Stimulated activated CD4-positive, alpha-beta T cell treated with anti-CD3 and anti-CD28 coated beads, Interleukin-15, amount 100 ng/mL, for 48 hours (primary cell): ENCODE measurements at places on chromosomes 6 and 20.

- DNase-seq: no peak
Observed at GRCh38 chr6:27816906-27817305, 95.3 kb downstream of the OR2B2 start.

DNA sequence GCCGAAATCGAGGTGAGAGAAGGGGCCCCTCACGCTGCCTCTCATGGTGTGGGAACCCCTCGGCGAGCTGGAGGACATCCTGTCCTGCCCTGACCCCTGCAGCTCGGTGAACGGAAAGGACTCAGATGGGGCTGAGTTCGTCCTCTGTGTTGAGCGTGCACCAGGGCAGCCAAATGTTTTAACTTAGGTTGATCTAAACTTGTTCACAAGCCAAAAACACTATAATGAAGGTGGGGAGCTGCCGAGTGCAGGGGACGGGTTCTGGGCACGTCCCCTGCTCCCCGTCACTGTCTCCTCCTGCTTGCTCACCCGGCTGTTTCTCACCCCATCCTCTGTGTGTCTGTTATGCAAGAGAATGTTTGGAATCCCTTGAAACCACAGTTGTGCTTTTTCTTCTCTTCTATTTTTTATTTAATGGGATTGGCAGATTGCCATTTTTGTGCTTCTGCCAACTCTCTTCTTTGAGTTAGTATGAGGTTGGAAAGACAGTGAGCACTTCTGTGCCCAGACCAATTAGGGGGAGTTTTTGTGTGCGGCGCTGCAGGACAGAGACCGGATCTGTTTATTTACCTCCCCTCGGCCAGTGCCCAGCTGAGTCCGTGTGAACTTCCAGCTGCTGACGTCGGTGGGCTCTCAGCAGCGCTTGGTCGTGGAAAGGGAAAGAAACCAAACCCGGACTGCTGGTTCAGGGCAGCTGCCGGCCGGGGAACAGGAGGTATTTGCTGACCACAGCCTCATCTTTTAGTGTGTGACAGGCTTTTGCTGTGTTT is 158.1 kb downstream of the DTNBP1 start:
- no peak for DNase-seq

DNA sequence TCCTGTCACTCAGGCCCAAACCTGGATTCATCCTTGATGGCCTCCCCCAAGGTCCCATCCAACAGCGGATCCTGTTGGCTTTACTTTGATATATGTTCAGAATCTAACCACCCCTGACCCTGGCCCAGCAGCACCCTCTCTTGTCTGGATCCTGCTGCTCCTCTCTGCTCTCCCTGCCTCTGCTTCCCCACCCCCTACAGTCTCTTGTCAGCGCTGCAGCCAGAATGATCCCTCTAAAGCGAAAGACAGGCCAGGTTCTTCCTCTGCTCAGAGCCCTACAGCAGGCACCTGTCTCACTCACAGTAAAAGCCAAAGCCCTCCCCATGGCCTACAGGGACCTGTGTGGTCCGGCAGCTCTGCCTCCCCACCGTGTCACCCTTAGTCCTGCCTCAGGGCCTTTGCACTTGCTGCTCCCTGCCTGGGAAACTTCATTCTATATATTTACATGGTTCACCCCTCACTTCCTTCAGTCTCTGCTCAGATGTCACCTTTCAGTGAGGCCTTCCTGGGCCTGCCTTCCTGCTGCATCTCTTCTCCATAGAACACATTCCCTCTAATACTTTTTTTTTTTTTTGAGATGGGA is 37.4 kb upstream of the KCNB1 start:
- no peak for DNase-seq

- no peak for DNase-seq
Observed at GRCh38 chr6:46378882-46379416, 112.3 kb downstream of the RCAN2 start.

- no peak for DNase-seq
Observed at GRCh38 chr6:12150812-12151432, 138.8 kb downstream of the HIVEP1 start.

DNA sequence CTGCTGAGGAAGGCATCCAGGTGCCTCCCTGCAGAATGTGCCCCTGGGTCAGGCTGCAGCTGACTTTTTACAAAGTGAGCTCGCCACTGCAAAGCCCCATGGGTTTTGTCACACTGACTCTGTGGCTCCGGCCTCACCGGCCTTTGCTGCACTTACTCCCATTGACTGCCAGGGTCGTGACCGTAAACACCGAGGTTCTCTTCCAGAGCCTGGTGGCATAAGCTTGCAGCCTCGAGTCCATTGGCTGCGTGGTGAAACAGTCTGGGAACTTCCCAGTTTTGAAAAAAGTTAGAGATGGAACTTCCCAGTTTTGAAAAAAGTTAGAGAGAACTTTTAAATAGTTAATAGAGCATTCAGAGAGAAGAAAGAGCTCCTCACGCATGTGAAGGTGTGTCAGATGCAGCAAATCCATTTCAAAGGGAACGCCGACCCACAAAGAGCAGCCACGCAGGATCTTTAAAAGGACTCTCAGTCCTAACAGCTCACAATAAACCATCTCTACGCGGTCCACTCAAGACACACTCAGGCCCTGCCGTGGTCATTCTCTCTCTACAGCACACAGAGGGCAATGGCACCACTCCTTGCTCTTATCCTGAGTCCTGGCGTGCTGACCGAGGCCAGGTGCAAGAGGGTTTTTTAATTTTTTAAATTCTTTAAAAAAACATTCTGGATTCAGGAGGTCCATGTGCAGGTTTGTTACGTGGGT is 12.8 kb downstream of the RAMACL start:
- no peak for DNase-seq

GRCh38 chr20:5719861-5720403 is 30.3 kb upstream of the SHLD1 start:
- DNase-seq: no peak

DNA sequence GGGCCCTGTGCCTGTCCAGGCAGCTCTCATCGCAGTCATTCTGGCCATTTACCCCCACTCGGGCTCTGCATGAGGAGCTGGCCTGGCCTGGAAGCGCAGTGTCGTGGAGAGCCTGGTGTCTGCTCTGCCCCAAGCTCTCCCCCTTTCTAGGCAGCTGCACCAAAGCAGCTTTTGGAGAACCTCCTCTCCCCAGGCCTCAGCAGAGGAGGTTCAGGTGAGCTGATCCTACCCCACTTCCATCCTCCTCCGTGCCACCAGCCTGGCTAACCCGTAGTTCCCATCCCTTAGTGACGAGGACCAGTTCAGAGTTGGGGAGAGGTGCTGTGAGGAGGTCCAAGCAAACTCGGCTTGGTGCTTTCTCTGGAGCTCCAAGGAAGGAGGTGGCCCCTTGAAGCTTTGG is 30.5 kb upstream of the PHACTR3 start:
- no peak for DNase-seq

DNA sequence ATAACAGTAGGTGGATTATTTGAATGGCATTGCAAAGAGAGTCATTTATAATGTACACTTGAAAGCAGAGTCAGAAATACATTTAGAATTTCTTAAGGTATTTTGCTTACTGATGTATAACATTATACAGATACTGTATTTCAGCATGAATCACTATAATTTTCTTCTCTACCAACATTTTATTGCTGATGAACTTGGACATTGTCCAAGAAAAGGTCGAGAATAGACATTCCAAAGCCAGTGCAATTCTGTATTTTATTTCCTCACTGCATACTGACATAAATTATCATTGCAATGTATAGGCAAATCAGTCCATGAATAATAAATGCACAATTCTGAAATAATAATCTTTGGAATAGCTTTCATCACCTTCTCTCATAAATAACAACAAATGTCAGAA is 1420.0 kb upstream of the EYS start:
- DNase-seq: no peak

DNA sequence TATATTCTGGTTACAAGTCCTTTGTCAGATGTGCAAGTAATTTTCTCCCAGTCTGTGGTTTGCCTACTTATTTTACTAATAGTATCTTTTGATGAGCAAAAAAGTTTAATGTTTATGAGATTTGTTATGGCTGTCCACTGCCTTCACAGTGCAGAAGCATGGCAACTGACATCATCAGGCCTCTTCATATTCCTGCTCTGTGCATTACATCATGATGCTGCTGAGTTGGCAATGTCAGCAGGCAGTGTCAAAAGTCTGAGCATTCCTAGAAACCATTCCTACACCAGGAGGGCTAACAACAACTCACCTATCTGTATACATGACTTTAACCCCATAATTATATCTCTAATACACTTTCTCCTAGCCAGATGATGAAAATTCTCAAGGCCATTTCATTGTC is 10.8 kb upstream of the OR2B2 start:
- DNase-seq: no peak

GRCh38 chr6:73664701-73665100 is 10.9 kb upstream of the SLC17A5 start:
- DNase-seq: no peak

GRCh38 chr6:40947876-40948526 is 91.0 kb downstream of the UNC5CL start:
- DNase-seq: no peak

GRCh38 chr6:161080263-161080970 is 88.8 kb downstream of the MAP3K4 start:
- no peak for DNase-seq

- peak; percentile 87 for DNase-seq
Observed at GRCh38 chr6:37171970-37172812, 2.2 kb downstream of the PIM1 start.

DNA sequence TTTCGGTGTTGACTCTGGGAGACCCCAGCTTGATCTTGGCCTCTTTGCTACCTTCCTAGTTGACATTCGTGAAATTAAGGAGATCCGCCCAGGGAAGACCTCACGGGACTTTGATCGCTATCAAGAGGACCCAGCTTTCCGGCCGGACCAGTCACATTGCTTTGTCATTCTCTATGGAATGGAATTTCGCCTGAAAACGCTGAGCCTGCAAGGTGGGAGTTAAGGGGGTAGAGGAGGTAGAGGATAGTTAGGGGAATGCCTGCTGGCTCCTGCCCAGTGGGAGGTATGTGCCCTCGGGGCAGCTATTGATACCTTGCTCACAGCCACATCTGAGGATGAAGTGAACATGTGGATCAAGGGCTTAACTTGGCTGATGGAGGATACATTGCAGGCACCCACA is 22.2 kb downstream of the PLCG1 start:
- DNase-seq: no peak

DNA sequence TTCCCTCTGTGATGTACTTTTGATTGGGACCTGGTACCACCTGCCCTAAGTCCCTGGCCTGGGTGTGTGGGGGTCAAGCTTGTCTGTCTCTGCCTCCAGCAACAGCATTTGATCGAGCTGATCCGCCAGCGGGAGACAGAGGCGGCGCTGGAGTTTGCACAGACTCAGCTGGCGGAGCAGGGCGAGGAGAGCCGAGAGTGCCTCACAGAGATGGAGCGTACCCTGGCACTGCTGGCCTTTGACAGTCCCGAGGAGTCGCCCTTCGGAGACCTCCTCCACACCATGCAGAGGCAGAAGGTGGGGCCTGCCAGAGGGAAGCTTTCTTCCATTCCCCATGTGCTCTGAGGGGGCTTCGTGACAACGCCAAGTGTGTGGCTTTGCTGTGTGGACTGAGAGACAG is 5.4 kb downstream of the GID8 start:
- no peak for DNase-seq

GRCh38 chr6:138989098-138989983 is 1.3 kb upstream of the REPS1 start:
- no peak for DNase-seq

DNA sequence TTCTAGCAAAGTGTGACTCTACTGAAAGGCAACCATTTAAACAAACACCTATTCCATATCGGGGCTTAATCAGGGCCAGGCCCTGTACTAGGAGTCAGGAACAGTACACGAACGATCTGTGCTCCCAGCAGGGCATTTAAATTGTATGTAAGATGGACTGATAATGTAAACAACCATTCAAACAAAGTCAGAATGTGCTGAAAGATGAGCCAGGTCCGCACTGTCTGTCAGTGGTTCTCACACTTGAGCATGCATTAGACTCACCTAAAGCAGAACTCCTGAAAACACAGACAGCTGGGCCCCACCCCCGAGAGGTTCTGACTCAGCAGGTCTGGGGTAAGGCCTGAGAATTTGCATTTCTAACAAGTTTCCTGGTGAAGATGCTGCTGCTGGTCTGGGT is 81.6 kb downstream of the PXDC1 start:
- no peak for DNase-seq

GRCh38 chr6:31112478-31112877 is at the start of gene C6orf15:
Gene C6orf15 (minus strand): TSS chr6:31112575. CDS start chr6:31112555, 20 bp downstream.
- no peak for DNase-seq

- DNase-seq: no peak
Observed at GRCh38 chr6:143583542-143584327, 72.2 kb upstream of the FUCA2 start.

- no peak for DNase-seq
Observed at GRCh38 chr6:8057793-8058192, 6.4 kb downstream of the BLOC1S5 start.

DNA sequence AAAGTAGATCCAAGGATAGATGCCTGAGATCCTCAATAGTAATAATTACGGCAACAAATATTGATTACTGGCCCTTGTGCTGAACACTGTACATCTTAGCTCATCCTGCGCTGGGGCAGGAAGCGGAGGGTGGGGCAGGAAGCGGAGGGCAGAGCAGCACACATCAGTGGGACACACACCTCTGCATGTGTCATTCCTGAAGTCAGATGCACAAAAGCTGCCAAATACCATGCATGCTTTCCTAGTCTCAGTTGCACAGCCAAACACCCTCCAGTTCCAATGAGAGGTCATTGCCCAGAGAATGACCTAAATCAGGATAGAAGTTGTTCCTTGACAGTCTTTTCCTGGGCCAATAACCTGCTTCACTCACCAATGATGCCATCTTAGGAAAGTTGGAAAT is 74.4 kb upstream of the FOXC1 start:
- DNase-seq: no peak

GRCh38 chr20:59832406-59833363 is 100.8 kb downstream of the SYCP2 start:
- no peak for DNase-seq

GRCh38 chr6:118246406-118246805 is 301.7 kb upstream of the PLN start:
- DNase-seq: no peak

DNA sequence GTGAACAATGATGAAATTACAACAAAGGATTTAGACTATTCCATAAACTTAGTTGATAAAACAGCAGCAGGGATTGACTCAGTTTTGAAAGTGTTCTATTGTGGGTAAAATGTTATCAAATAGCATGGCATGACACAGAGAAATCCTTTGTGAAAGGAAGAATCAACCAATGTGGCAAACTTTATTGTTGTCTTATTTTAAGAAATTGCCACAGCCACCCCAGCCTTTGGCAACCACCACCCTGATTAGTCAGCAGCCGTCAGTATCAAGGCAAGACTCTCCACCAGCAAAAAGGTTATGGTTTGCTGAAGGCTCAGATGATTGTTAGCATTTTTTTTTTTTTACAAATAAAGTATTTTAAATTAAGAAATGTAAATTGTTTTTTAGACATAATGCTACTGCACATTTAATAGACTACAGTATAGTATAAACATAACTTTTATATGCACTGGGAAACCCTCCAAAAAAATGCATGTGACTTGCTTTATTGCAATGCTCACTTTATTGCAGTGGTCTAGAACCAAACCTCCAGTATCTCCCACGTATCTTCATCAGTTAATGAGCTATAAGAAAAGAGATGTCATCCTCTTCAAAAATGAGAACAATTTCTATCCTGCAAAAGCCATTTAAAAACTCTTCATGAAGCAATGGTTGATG is 162.7 kb downstream of the SOBP start:
- no peak for DNase-seq

GRCh38 chr6:34514112-34514511 is 42.0 kb downstream of the SPDEF start:
- DNase-seq: no peak
